PC-9 (cell line): ENCODE measurements at places on chromosomes 13 and 19.

DNA sequence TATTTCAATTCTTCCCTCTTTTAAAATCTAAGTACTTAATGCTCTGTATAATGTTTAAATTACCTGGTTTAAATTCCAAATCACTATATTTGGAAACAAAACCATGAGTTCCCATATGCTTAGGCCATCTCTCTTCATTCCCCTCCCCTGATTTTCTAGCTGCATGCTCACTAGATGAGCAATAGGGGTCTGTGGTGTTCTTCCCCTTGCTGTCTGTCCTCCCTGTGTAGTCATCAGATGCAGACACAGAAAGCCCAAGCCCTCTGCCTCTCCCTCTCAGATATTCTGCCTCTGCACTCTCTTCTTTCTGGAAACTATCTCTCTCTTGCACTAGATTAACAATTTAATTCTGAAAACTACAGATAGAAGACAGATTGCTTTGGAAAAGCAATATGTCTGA is 1730.2 kb downstream of the OLFM4 start:
- DNase-seq: no peak

- DNase-seq: no peak
These were observed 431.3 kb downstream of the SLITRK6 start for GRCh38 chr13:85367887-85368286.

- no peak for DNase-seq
These were observed 56.4 kb downstream of the KLF12 start for GRCh38 chr13:74077792-74078191.

GRCh38 chr13:51237887-51238286 is 15.7 kb downstream of the FAM124A start:
- no peak for DNase-seq

GRCh38 chr19:35828692-35829301 is 16.2 kb upstream of the PRODH2 start:
- DNase-seq: no peak

GRCh38 chr13:25948910-25949309 is 102.9 kb downstream of the SHISA2 start:
- no peak for DNase-seq

GRCh38 chr19:44697670-44698034 is 1.3 kb upstream of the CEACAM16 start:
- DNase-seq: no peak

DNA sequence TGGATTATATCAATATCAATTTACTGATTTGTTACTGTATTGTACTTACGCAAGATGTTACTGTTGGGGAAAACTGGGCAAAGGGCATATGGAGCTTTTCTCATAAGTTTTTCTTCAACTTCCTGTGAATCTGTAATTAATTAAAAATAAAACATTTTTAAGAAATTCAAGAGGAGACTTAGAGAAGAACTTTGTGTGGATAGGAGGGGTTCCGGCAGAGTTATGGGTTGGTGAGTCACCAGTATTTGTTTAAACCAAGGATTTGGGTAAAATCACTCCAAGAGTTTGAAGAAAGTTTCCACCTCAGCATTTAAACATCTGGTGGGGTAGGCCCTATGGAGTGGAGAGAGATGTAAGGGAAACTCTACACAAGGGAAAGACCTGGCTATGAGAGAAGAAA is 379.6 kb downstream of the TSHZ3 start:
- no peak for DNase-seq

DNA sequence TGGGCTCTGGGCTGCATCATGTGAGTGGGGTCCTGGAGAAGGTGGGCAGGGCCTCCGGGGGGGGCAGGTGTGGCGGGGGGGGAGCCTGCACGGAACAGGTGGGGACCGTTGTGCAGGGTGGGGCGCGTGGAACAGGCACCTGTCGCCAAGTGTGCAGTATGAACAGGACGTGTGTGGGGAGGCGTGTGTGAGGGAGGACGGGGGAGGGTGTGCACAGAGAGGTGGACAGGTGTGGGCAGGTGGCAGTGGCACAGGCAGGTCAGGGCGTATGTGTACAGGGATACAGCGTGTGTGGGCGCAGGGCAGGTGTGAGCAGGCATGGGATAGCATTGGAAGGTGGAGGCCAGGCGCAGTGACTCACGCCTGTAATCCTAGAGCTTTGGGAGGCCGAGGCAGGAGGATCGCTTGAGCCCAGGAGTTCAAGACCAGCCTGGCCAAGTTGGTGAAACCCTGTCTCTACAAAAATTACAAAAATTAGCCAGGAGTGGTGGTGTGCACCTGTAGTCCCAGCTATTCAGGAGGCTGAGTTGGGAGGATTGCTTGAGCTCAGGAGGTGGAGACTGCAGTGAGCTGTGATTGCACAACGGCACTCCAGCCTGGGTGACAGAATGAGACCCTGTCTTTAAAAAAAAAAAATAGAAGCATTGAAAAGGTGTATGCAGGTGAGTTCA is 3.2 kb downstream of the PLK5 start:
- no peak for DNase-seq

- DNase-seq: no peak
These were observed 27.6 kb downstream of the CSNK1G2 start for GRCh38 chr19:1968279-1969175.

DNA sequence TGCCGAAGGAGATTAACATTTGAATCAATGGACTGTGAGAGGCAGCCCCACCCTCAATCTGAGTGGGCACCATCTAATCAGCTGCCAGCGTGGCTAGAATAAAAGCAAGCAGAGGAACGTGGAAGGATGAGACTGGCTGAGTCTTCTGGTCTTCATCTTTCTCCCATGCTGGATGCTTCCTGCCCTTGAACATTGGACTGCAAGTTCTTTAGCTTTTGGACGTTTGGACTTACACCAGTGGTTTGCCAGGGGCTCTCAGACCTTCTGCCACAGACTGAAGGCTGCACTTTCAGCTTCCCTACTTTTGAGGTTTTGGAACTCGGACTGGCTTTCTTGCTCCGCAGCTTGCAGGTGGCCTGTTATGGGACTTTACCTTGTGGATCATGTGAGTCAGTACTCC is 14.7 kb downstream of the NHLRC3 start:
- no peak for DNase-seq

DNA sequence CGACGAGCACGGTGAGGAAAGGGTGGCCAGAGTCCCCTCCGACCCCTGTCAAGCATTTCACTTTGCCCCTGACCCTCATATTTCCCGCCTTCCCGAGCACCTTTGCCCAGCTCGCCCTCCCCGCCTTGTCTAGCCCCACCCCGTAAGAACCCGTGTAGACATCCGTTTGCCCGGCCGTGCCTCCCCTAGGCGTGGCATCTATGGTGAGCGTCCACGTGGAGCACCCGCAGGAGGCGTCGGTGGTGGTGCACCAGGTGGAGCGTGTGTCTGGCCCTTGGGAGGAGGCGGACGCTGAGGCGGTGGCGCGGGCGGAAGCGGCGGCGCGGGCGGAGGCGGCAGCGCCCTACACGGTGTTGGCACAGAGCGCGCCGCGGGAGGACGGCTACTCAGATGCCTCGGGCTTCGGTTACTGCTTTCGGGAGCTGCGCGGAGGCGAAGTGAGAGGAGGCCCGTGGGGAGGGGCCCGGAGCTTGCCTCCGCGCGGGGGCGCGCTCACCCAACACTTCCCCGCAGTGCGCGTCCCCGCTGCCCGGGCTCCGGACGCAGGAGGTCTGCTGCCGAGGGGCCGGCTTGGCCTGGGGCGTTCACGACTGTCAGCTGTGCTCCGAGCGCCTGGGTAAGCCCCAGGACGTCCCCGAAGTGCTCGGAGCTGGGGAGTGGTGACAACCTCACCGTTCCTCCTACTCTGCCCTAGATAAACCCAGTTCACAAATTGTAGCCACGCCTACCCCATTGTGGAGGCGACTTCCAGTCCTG is 4.2 kb downstream of the LTBP4 start:
- peak; percentile 83 for DNase-seq

- DNase-seq: no peak
These were observed 1.5 kb downstream of the SMAD9 start for GRCh38 chr13:36918246-36919131.

- no peak for DNase-seq
These were observed 122.9 kb downstream of the TSHZ3 start for GRCh38 chr19:31226151-31226935.

GRCh38 chr19:45175515-45176345 is 2.3 kb downstream of the TRAPPC6A start:
- no peak for DNase-seq

DNA sequence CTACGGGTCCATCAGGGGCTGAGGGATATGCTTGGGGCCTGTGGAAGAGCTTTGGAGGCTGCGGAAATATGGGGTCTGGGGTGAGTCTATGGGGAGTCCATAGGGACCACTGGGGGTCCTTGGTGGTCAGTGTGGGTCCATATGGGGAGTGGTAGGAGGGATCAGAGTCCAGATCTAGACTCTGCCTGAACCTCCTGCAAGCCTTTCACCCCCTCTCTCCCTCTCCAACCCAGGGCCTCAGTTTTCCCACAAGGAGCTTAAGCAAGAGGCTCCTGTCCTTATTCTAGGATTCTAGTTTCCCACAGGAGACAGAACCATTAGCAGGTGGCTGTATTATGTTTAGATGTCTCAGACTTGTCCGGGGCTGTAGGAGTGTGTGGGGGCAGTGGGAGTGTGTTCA is 161.9 kb upstream of the TSHZ3 start:
- no peak for DNase-seq

DNA sequence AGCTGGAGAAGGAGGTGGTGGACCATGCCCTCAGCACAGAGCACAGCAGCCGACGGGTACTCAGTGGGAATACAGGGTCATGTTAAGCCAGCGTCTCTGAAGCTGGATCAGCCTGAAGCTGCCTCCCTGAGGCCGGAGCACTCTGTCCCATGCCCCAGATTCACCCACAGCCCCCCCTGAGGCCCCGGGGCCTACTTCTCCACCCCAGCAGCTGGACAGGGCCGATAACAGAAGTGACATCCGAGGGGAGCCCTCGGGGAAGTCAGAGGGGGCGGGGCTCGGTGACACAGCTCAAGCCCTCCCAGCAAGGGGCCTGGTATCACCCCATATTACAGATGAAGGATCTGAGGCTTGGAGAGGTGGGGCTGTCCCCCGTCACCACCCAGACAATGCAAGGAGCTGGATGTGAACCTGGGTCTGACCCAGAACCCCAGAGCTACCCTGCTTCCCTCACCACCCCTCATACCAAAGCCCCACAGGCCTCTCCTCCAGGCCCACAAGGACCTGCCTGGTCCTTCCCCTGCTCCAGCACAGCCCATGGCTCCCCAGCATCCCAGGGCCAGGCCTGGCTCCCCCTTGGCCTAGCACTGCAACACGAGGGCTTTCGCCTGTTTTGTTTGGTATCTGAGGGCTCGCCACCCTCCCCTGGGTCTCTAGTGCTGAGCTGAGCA is 5.7 kb downstream of the R3HDM4 start:
- no peak for DNase-seq

DNA sequence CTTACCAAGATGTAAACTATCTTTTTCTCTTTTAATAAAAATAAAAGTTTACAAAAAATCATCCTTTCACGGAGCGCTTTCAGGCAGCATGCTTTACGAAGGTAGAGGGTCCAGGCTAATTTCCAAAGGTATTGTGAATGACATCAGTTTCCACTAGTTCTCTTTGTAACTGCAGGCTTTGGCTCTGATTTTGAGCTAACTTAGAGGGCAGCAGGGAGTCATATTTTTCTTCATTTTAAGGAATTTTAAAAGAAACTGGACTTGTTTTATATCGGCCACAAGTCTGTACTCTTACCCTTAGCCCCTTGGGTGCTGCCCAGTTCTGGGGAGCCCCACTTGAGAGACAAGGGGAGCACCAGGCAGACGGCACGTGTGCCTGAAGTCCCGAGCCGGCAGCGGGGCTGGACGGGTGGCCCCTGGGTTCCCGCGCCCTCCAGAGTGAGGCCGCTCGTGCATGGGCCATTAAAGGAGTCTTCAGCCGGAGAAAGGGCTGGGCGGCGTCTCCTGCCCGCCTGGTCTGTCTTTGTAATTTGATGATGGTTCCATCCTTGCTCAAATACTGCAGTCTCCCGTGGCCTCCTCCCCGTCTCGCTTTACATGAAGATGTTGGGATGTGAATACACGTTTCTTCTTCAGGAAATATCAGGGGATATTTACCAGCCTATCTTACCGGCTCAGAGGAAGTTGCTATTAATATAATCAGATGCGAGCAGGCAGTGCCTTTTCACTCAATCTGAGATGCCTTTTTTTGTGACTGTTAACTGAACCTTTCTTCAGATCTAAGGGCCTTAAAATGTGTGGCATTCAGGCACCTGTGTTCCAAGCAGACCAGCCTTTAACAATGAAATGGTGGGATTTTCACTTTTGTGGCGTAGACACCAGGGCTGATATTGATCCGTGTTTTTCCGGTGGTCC is 67.4 kb downstream of the GGACT start:
- no peak for DNase-seq

DNA sequence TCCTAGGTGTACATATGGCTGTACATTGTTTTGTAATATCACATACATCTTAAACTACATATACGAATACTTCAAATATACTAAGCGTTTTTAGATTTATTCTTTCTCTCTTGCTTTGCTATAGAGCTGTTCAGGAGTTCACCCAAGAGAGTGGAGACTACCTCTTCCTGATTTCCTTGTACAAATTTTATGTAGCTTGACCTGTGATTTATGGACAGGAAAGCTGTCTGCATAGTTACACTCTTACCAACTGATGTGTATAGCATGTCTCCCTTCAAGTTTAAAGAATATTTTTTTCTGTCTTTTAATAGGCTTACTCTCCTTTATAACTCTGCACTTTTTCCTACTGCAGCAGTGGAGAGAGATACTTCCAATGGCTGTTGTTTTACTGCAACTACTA is 428.7 kb downstream of the NDFIP2 start:
- no peak for DNase-seq

GRCh38 chr13:113774177-113775107 is 15.4 kb downstream of the TMEM255B start:
- no peak for DNase-seq

DNA sequence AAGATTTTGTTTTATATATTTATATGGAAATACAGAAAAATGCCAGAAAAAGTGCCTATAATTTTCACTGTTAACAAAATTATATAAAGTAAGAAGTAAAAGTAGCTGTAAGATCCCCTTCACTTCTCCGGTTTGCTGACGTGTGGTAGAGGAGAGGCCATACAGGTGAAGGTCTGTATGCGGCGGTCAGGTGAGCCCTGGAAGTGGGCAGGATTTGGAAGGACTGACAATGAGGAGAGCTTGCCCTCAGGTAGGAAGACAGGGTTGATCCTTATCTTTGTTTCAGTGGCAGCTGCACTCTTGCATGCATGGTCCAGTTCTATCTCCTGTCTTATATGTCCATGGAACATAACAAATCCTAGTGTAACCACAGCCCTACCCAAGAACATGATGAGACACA is 16.9 kb upstream of the TFDP1 start:
- DNase-seq: no peak
